ENCODE measurements at places on chromosomes 16 and 17. TPM values are rescaled to one million over a fixed set of nuclear protein-coding genes. Genes with fewer than 3 reads are reported as not detected.

AATK gene
- 0.48 TPM for total RNA-seq

OTOP2 gene
- total RNA-seq, result 0.06 TPM

OTOA gene
- total RNA-seq, result not detected

RMI2 gene
- total RNA-seq, result 32.2 TPM

SLC2A4 gene
- total RNA-seq, result 0.13 TPM

ASPA gene
- not detected for total RNA-seq

NCBP3 gene
- total RNA-seq, result 31.2 TPM

UMOD gene
- not detected for total RNA-seq

DNAH17 gene
- 1.4 TPM for total RNA-seq

ASGR2 gene
- total RNA-seq, result not detected

SDR42E1 gene
- 2.3 TPM for total RNA-seq

LRRC75A gene
- total RNA-seq, result 1.0 TPM

TRIM25 gene
- total RNA-seq, result 70.4 TPM

ABCA10 gene
- total RNA-seq, result 0.31 TPM

BCAR1 gene
- total RNA-seq, result 82.8 TPM

ATP1B2 gene
- 0.33 TPM for total RNA-seq

DNAH3 gene
- total RNA-seq, result 0.14 TPM

SHCBP1 gene
- total RNA-seq, result 37.2 TPM

DYNLRB2 gene
- total RNA-seq, result not detected

Measured in A549 treated with CpdA at 1 μM for 4 hours (cell line).